Occipital lobe (tissue), 3 donors: ENCODE measurements at places on chromosomes 2 and 18.

- DNase-seq, result no peak
Measured at GRCh38 chr2:177397481-177398289, 5.1 kb downstream of the AGPS start.

DNA sequence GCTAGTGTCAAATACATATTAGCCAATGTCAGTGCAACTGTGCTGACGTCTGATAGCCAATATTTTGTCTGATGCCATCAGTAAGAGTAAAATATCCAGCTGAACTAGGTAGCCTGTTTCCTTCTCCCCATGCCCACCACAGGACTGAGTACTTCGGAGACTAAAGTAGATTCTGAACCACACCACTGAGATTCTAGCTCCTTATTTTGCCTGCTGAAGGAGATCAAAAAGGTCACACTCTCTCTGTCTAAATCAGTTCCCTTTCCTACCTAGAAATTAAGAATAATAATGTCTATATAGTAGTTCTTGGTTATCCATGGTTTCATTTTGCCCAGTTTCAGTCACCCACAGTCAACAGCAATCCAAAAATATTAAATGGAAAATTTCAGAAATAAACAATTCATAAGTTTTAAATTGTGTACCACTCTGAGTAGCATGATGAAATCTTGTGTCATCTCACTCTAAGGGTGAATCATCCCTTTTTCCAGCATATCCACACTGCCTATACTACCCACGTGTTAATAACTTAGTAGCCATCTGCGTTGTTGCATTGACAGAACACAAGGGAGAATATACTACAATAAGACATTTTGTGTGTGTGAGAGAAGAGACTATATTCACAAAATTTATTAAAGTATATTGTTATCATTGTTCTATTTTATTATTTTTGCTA lies 1043.3 kb upstream of the PIK3C3 start:
- no peak for DNase-seq

GRCh38 chr18:61975526-61976326 lies 82.9 kb upstream of the RNF152 start:
- no peak for DNase-seq

DNA sequence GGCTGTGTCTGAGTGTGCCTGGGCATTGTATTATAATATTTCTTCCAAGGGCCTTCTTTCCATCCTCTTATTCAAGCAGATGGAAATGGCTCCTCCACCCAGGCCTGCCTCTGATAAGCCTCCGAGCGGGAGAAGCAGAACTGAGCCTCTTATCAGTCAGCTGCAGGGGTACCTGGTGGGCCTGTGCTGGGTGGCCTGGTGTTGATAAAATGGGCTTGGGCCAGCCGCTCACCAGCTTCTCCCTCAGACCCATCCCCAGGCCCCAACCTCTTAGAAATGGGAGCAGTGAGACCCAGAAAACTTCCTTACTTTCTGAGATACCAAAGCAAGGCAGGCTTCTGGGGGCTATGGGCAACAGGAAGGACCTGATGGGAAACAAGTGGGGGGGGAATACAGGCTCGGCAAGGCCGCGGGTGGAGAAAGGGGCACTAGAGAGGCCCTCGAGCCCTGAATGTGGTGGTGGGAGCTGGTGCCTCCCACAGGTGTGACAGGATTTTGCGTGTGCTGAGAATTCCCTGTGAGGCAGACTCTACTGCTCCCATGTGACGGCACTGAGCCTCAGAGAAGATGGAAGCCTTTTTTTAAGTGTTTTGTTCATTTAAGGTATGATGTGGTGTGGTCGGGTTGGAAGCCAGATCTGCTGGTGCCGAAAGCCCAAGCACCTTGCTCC lies 18.3 kb downstream of the GYPC start:
- no peak for DNase-seq

GRCh38 chr2:141329964-141330363 lies 800.9 kb downstream of the LRP1B start:
- no peak for DNase-seq

DNA sequence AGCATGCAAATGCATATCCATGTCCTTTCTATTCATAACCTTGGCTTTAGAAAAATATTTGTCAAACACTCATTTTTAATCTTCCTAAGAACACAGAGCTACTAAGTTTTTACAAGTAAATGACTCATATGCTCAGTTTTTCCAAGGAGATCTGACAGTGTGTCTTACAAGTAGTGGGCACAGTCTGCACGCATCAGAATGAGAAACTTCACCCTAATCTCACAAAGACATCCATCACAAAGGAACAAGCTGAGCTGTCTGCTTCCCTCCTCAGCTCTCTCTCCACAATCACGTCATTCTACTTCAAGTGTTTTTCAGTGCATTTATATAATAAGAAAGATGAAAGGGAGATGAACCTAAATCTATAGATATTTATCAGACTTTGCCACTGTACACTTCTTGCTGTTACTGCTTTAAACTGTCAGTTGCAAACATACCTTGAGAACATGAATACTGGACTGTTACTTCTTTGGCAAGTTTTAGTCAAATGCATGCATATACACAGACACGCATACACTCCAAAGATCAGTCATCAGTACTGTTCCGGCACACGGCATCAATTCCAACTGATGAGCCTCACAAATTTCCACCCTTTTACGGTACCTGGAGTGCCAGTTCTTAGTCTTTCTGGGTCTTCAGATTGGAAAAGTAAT lies 75.7 kb downstream of the RBMS1 start:
- no peak for DNase-seq

- DNase-seq, result peak; percentile 74
Measured at GRCh38 chr2:238231251-238231793, 8.5 kb downstream of the HES6 start.

DNA sequence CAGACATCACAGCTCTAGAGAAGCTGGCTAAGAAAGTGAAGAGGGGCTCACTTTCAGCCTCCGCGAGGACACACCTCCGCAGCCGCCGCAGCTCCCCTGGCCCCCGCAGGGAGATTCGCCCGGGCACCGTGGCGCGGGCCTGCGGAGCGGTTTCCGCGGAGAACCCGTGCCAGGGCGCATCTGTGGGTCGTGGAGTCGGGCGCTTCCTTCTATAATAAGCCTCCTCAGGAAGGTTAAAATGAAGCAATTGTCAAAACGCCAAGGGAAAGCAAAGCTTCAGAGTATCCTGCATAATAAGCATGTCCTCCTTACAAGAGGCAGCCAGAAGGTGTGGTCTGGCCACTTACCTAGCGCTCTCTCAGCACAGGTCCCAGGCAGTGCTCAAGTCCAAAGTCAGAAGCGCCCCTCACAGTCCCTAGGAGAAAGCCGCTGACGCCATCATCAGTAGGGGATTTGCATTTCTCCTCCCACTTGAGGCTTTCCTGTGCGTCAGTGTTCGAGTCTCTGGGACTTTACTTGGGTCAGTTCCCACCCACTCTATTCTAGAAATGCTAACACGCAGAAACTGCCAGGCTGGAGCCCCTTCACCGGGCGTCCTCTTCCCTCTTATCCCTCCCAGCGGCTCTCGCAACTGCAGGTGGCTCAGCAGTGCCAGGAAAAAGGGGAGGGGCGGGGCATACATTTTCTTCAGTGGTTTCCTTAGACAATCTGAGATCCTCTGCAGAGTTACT lies at the start of gene STAT4:
STAT4 (minus strand) TSS at position 395 of the 731 bp plus-strand sequence. CDS start 2,791 bp downstream, outside the sequence.
- DNase-seq, result peak; percentile 30

DNA sequence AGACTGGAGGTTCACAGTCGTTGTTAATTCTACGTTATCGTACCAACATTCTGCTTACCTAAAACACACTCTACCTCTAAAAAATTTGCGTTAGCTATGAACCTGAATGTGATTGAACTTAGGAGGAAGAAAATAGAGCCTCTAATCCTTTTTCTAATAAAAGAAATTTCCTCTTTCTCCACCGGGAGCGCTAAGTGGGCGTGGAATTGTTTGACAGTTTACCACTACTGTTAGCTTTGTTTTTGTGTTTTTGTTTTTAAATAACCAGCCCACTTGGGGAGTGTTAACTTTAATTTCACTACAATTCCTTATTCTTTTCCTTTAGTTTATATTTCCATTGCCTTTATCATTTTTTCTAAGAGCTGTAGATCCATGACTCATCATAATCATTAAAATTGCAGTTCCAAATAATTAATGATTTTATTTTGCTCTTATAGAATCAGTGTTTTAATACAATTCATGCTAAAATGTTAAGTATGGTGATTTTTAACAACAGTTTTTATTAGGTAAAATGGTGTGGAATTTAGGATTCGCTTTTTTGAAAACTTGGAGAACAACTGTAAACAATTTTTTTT lies 55.0 kb upstream of the ITM2C start:
- DNase-seq, result no peak

DNA sequence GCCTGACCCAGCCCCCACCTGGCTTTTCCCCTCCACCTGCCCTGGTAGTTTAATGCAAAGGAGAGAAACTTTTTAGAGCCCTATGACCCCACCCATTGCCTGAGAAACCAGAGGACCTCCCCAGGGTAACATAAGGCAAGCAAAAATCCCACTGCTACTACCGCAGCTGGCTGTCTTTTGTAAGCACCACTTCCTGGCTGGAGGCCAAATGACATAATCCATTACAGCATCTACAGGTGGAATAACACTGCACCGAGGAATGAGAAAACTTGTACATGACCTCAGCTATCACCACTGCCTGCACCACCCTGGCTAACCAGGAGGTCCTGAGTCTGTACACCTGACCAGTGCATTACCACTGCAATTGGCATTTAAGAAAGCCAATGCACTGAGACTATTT lies 149.6 kb upstream of the GALNT5 start:
- no peak for DNase-seq

DNA sequence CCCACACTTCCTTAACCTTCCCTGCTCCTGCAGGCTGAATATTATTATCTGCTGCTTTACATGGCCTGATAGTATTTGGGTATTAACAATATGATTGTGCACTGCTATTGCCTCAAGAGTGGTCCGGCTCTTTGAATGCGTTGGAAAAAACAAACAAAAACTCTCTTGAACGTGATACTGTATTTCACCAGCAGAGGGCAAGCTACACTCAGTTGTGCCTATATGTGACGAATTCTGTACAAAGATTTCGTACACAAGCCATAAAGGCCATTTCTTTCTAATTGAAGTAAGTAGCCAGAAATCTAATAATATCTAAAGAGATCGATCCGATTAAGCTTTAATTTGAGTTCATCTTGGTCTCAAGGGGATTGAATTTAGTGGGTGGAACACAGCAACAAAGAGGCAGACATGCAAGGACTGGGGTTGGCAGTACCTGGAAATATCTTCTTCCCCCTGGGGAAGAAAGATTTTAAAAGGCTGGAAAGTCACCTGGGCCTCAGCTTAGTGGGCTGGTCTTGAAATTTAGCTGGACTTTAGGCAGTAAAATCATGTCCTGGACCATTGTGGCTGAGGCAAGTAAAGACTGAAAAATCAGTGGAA lies 49.3 kb upstream of the RAB6D start:
- no peak for DNase-seq

DNA sequence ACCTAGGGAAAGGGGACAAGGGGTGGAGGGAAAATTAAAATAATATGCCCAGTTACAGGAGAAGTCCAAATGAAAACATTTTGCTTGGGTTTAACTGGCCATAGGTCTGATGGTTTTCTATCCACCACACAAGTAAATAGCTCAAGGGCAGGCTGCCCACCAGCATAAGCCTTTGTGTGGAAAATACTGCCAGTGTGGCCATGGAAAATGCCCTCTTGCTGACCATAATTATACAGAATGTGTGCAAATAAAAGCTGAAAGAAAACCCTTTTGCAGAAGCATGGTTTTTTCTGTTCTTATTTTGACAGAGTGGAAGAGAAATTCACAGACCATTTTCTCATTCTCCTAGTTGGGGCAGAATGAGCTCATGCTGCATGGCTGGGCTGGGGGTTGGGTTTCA lies 111.3 kb upstream of the SIX2 start:
- DNase-seq, result no peak

DNA sequence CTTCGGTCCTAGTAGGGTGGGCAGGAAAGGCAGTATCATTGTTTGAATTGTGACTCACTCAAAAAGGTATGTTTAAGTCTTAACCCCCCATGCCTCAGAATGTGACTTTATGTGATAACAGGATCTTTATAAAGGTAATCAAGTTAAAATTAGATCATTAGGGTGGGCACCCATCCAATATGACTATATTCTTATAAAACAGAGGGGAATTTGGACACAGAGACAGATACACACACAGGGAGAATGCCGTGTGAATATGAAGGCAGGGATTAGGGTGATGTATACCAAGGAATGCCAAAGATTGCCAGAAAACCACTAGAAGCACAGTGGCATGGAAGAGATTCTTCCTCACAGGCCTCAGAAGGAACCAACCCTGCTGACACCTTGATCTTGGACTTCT lies 281.8 kb downstream of the CLIP4 start:
- no peak for DNase-seq

DNA sequence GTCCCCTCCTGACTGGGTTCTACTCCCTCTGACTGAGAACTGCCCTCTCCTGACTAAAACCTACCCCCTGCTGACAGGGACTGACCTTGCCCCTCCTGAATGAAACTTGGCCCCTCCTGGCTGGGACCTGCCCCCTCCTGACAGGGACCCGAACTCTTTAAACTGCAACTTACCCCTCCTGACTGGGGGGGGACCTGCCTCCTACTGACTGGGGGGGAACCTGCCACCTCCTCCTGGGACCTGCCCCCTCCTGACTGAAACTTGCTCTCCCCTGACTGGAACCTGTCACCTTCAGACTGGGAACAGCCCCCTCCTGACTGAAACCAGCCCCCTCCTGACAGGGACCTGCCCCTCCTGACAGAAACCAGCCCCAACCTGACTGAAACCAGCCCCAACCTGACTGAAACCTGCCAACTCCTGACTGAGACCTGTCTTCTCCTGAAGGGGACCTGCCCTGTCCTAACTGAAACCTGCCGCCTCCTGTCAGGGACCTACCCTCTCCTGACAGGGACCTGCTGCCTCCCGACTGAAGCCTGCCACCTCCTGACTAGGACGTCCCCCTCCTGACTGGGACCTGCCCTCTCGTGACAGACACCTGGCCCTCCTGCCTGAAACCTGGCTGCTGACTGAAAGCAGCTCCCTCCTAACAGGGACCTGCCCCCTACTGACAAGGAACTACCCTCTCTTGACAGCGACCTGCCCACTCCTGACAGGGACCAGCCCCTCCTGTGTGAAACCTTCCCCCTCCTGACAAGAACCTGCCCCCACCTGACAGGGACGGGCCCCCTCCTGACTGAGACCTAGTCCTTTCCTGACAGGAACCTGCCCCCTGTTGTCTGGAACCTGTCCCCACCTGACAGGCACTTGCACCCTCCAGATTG lies 87.1 kb downstream of the PXDN start:
- no peak for DNase-seq

- no peak for DNase-seq
Measured at GRCh38 chr2:159225025-159226016, 61.2 kb downstream of the WDSUB1 start.

DNA sequence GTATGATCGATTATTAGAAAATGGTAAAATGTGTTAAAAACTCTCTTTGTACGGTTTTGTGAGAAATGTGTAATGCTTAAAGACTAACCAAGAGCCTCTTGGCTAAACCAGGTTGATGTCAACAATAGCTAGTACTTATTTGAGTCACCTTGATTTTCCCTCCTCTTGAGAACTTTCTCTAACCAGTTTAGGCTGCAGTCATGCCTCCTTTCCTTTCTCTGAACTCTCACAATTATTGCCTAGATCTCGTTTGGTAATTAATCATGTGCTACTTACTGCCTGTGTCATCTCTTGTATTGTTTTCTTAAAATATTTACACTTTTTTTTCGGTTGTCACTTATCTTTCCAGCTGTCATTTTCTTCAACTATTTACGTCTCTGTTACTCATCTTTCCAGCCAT lies 1.1 kb upstream of the EPC2 start:
- DNase-seq, result no peak

GRCh38 chr2:85753525-85754312 lies at the start of gene ATOH8:
Gene ATOH8 (plus strand): TSS chr2:85753991. CDS start chr2:85754190, 199 bp downstream.
- peak; percentile 63 for DNase-seq
